ENCODE measurements at places on chromosomes 5 and 9.

DNA sequence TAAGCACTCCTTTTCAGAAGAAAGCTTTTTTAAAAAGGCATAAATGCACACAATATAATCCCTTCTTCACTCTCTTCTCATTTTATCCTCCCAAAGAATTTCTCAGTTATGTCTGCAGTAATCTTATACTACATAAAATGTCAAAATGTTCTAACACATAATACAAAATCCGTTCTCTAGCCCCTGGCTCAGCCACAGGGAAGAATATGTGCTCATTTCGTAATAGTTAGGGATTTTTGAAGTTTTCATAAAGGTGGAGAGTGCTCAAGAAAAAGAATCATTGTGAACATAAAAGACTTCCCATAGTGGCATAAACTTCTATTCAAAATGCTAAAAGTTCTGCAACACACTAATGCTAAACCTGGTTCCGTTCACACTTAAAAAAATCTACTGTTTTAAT is 1410.7 kb upstream of the C9orf72 start:
- DNase-seq: no peak

GRCh38 chr9:107847978-107848964 is 358.7 kb upstream of the KLF4 start:
- no peak for DNase-seq

- DNase-seq: no peak
Measured at GRCh38 chr5:142697356-142698255, 11.7 kb upstream of the FGF1 start.

DNA sequence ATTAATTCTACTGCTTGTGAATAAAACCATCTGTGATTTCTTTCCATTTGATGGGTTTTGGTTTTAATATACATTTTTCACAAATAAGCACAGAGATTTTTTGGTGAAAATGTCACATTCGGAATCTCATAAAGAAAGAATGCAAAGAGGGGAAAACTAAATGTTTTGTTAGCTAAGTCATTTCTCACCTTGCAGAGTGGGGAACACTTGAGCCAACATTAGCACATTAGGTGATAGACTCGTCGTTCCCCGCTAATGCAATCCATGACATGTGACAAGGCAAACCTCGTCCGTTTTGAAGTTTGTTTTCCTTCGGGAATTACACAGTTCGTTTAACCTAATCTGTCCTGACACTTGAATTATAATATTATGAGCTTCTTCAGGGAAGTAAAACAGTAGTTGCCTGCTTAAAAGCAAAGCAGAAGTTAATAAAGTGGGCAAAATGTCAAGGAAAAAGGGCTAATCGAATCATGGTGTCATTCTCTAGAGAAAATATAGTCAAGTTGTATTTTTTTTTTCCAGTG is 95.8 kb upstream of the LMX1B start:
- DNase-seq: no peak

GRCh38 chr9:89448821-89449220 is 49.1 kb downstream of the SEMA4D start:
- no peak for DNase-seq

GRCh38 chr5:15367489-15367888 is 132.5 kb upstream of the FBXL7 start:
- no peak for DNase-seq

- DNase-seq: no peak
Measured at GRCh38 chr5:111439473-111440075, 72.8 kb downstream of the STARD4 start.

DNA sequence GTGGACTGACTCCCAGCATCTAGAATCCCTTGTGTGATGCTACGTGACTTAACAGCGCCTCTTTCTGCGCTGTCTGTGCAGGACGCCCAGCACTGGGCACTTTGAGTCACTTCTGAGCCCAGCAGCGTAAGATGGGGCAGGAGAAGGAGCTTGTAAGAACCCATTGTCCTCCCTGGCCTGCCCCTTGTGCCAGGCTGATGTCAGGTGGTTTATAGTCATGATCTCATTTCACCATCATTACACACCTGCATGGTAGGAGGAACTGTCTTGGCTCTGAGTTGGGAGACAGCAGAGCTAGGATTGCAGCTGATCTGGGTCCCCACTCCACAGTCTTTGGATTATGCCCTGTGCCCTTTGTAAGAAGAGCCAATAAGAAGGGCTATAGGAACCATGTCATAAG is 12.2 kb downstream of the ERGIC1 start:
- DNase-seq: no peak

DNA sequence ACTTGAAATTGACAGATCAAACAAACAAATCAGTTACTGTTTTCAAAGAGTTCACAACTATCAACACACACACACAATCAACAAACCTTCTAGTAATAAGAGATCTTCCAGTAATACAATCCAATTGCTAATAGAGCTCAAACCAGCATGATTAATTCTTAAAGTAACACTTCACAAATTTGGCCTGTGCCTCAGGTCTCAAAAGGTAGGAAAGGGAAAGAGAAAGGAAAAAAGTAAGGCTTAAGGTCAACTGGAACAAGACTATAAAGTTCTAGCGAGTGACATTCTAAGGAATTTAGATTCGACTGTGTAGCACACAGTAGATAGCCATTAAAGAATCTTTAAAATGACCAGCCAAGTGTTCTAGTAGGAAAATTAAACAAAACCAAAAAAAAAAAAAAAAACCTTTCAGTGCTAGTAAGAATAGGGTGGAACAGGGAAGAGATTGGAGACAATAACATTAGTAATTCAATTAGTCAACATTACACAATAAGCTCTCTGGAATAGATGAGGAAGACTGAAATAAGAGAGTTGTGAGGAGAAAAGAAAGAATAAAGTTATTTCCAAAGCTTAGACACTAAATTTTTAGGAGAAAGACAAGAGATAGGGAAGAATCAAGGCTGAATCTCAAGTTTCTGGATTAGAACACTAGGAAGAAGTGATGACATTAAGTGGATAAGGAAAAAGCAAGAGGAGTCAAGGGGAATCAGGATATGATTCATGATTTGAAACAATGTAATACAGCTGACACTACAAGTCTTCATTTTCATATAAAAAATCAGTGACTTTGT is 86.1 kb downstream of the FBXL17 start:
- DNase-seq: no peak

DNA sequence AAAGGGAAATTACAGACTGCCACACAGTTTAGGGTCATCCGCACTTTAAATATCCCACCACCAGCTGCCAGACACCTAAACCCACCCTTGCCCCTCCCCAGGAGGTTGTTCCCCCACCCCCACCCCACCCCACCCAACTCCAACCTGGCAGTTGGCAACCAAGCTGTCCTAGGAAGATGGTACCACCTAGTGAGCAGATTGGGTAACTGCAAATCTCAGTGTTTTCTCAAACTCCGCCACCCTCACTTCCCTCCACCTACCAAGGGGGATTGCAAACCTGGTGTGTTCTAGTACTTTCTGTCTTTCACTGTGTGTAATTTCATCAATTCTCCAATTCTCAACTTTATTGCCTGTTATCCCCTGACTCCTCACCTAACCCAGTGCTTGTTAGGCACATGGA is 323.8 kb upstream of the IRX2 start:
- DNase-seq: no peak

GRCh38 chr5:34676416-34676815 is 20.3 kb downstream of the RAI14 start:
- no peak for DNase-seq

DNA sequence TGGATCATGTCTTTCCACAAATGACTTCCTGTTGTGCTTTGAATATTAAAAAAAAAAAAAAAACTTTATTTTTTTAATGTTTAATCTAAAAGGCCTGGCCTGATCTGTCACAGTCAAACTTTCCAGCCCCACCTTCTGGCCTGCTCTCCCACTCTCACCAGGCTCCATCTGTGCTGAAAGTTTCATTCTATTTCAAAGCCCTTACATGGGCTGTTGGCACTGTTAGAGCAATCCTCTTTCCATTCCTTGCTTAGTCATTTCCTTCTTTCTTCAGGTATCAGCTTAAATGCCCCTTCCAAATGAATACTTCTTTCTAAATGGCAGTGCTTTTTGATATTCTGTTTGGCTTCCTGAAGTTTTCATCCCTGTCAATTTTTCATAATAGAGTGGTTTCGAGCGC is 1104.8 kb upstream of the C9orf72 start:
- no peak for DNase-seq

GRCh38 chr5:148735301-148735835 is 81.0 kb upstream of the HTR4 start:
- no peak for DNase-seq

All from T1000 (cell line).